ENCODE measurements at places on chromosomes 11 and 22.

GRCh38 chr22:23414727-23415489 is 165.2 kb downstream of the IGLL1 start:
- no peak for DNase-seq

DNA sequence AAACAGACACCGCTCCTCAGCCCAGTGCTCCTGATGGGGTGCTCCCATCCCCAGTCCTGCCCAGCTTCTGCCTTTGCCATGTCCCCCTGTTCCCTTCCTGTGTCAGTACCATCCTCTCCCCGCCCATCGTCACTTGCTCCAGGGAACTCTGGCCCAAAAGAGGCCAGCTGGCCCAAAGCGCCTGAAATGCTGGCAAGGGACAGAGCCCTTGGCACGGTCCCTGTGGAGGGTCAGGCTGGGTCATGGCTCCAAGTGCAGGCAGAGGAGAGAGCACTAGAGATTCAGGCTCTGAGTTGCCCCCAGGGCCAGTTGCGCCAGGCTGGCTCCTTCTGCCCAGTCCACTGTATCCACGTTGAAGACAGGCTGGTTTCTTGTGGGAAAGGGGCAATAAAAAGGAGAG is 8.4 kb upstream of the HDHD5 start:
- no peak for DNase-seq

GRCh38 chr11:71391796-71392195 is 56.4 kb downstream of the DHCR7 start:
- no peak for DNase-seq

DNA sequence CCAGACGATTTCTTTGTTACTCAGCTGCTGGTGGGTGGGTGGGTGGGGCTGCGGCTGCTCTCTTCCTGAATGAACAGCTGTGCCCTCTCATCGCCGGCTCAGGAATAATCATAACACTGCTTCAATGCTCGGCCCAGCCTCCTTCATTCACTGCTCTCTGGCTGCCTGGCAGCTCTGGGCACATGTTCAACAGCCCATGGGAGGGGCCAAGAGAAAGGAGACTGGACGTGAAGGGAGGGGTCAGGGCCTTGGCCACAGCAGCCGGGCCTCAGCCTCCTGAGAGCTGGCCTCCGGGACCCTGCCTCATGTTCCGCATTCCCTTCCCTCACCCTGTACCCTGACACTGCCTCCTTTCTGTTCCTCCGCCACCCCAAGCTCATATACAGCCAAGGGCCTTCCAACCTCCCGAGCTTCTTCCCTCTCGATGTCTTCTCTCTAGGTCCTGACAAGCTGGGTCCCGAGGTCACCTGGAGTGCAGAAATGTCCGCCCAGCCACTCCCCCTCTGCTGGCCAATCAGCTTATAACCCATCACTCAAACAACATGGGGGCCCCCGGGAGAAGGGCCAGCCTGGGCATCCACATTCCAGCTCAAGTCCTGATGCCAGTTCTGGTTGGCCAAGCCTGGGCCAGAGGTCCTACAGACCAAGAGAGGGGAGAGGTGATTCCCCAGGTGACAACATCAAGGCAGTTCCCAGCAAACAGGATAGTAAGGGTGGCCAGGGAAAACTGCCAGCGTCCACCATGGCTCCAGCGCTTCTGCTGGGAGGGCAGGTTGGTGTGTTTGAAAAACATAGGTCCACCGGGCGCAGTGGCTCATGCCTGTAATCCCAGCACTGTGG is 3.2 kb upstream of the CSDC2 start:
- no peak for DNase-seq

DNA sequence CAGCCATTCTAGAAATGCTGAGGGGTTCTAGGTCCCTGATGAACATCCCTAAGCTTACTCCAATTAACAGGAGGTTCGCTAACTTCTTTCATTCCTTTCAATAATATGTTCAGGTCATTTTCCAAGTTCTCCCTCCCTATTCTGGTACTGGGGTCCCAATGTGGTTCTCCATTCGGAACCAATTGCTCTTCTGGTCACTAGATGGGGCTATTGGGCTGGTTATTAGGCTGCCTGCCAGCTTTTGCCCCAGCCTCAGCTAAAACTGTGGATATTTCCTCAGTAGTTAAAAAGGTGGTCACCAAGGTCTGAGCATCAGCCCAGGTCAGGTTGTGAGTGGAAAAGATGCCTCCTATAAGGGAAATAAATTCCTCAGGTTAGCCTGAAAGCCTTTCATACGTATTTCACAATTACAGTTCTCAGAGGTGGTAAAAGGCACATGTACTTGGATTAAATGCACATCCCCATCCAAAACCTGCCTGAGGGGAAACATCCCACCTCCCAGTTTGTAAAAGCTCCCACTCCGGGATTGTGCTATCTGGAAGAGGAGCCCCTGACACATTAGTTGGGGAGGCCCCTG is 161.1 kb upstream of the CCDC179 start:
- no peak for DNase-seq

- no peak for DNase-seq
These were observed 25.6 kb upstream of the SORL1-AS1 start for GRCh38 chr11:121478226-121478894.

GRCh38 chr11:73019996-73020395 is 122.1 kb downstream of the FCHSD2 start:
- DNase-seq, result no peak

Measured in stimulated activated CD4-positive, alpha-beta T cell treated with anti-CD3 and anti-CD28 coated beads, Interleukin-4, amount 100 ng/mL, for 4 hours (primary cell).